ENCODE measurements at places on chromosomes 4 and X. TPM values are rescaled to one million over a fixed set of nuclear protein-coding genes. Genes with fewer than 3 reads are reported as not detected.

GRCh38 chrX:23136816-23137215, 137.1 kb downstream of the DDX53 start:
- no peak for DNase-seq

The PABPC1L2A gene
- not detected for total RNA-seq

DNA sequence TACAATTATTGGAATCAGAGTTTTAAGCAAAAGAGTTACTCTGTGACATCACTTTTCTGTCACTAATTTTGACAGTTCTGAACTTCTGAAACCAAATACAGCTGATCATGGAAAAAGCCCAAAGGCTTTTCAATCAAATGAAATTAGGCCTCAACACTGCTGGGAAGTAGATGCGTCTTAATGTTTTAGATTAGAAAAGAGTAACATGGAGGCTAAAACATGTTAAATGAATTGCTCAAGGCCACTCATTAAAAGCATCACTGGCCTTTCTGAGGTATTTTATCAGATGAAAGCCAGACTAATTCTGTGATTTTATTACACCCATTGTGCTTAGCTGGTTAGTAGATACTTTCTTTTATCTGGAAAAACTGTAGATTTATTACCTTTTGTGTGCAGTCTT, 672.6 kb downstream of the CENPC start:
- DNase-seq, result no peak

The SUPT20HL1 gene
- not detected for total RNA-seq

DNA sequence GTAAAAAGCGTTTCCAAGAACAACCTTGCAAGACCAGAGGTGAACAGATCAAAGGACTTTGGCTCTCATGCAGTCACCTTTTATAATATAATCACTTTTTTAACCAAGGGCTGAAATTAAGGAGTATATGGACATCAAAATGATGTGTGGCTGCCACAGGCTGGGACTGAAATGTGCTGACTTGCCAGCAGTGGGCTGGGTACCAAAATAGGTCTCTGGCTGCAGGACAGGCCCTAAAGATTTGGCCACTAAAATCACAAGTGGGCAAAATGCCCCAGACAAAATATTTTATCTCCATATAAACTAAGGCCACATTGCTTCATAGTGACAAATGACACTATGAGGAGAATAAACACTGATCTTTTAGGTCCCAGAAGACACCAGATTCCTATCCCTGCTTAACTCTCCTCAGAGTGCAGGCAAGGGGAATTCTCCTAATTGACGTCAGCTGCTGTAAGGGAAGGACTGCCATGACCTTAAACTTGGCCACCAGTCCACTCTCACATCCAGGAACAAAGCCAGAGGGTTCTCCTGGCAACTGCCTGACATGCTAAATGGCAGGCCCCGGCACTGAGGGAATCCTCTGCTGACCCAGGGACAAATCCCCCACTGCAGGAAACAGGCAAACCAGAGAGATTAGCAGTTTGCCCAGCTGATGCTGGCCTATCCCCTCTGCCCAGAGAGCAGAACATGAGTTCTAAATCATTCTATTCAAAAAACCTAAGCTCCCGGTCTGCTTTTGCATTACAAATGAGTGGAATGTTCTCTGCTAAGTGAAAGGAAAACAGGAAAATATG, 155.8 kb downstream of the PPP3CA start:
- DNase-seq, result peak; percentile 83

The IBSP gene
- total RNA-seq, result not detected

The PHOX2B gene
- total RNA-seq, result not detected

The POLN gene
- total RNA-seq, result not detected

DNA sequence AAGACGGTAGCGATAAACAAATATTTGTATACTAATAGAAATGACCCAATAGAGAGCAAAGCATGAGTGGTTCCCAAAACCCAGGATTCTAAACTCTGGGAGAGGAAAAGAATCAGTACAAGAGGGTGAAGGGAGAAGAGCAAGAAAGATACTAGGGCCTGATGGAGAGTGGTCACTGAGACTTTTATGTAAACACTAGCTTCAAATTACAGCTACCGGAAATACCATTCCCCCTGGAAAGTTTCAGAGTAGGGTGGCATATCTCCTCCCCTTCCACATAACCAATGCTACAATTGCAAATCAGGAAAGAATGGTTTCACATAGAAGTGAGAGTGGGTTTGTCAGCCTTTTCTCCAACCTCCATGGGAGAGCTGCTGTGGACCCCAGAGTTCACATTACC, 77.1 kb downstream of the EIF4E start:
- DNase-seq, result no peak

DNA sequence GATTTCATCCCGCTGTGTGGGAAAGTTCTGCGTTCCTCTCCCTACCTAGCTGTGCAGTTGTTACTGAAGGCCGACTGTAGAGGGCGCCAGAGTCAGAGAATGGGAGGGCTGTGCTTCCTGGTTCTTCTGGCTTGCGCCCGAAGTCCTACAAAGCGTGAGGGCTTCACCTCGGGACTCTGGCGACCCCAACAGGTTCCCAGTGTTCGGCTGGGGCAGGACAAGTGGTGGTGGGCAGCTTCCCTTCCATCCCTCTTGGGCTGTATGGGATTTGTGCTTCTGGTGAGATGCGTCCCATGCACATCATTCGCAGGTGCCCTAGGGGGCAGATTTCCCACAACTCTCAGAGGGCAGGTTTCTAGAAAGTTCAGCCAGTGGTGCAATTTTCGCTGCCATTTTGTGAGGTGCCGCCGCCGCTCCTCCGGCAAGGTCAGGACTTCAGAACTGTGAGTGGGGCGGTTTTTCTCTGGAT, 27.3 kb downstream of the CT45A1 start:
- peak; percentile 27 for DNase-seq

The ADH4 gene
- not detected for total RNA-seq

The TXK gene
- total RNA-seq, result not detected

DNA sequence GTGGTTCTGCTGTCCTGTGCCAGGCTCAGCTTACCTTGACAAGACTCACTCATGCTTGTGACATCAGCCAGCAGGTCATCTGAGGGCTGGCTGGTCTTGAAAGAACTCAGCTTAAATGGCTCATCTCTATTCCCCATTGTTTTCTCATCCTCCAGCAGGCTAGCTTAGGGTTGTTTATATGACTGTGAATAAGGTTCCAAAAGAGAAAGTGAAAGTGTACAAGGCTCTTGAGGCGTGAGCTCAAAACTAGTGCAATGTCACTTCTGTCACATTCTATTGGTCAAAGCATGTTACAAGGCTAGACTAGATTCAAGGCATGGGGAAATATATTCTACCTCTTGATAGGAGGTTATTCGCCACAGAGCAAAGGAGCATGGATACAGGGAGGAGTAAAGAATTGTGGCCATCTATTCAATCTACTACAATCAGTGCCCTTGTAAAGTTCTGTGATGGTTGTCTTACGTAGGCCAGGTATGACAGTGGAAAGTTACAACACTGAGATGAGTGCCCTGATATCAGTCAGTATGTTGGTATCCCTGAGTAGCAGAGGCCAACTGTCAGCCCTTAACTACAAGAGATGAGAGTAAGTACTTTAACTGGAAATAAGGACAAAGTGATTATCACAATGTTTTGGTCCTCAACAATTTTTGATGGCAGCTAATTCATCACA, 19.8 kb upstream of the TMLHE start:
- DNase-seq, result no peak

DNA sequence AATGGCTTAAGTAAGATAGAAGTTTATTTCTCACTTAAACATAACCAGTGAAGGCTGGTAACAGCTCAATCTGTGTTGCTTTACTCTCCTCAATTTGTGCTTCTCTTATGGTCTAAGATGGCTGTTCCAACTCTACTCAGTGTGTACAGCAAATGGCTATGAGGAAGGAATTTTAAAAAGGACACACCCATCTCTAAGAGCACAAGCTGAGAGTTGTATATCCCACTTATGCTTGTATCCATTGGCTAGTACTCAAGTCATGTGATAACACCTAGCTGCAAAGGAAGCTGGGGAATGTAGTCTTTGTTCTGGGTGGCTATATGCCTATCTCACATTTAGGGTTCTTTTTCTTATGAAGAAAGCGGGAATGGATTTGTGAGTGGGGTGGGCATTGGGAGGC, 63.3 kb downstream of the GPAT3 start:
- no peak for DNase-seq

DNA sequence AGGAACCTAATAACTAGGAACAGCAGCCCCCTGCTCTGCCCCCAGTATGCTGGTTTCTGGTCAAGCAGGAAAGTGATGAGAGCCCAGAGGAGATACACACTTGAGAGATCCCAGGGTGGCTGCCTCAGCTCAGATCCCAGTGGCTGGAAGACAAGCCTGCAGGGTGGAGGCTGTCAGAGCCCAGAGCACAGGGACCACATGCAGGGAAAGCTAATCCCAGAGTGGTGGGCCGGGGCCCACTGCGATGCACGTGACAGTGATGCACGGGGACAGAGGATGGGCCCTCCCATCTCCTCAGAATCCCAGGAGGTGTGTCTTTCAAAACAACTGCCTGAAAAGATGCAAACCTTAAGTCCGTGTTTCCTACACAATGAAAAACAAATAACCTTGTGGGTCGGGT, 29.1 kb upstream of the CRMP1 start:
- no peak for DNase-seq

The MAP7D2 gene
- 0.07 TPM for total RNA-seq

The SRPK3 gene
- total RNA-seq, result not detected

The PASD1 gene
- total RNA-seq, result not detected

The GPAT3 gene
- 0.16 TPM for total RNA-seq

DNA sequence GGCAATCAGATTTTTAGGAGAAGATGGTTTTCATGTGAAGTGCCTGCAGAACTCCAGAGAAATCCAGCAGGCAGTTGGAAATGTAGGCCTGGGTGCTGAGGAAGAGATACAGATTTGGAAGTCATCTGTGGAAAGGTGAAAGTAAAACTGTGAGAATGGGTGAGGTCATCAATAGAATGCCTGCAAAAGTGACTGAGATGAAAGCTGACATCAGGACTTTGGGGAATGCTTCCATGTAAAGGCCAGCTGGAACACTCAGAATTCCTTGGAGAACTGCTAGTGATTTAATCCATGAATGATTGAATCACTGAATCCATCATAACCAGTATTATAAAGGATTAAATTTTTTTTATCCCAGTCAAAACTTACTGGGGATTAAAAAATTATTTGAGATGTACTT, 124.5 kb upstream of the GIMD1 start:
- no peak for DNase-seq

GRCh38 chr4:6581566-6582121, 6.7 kb downstream of the MAN2B2 start:
- no peak for DNase-seq

DNA sequence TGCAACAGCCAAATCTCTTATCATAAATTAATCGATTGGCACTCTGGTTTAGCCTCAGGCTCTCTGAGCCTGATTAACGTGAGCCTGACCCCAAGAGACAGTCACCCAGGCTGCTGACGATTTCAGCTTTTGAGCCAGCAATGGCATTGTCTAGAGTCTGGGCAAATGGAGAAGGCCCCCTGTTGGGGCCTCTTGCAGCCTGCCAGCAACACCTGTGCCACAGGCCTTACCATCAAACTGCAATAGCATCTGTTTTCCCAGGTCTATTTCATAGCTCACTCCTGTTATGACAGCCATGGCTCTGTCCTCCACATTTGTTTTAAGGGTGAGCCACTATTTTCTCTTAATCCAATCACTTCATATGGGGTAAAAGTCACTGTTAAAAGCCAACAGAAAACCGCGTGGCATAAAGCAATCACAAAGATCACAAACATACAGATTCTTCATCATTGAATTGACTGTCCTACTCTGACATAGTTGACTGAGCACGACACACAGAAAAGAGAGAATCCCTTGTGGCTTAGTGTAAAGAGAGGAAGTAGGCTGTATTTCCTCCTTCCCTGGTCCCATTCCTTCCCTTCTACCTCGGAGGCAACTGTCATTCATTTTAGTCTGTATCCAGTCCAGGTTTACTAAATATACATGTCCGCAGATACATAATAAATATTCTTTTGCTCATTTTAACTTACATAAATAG, 47.8 kb downstream of the SLC9A7 start:
- DNase-seq, result no peak

The EVC2 gene
- total RNA-seq, result not detected

GRCh38 chr4:3355266-3355748, 62.5 kb downstream of the RGS12 start:
- DNase-seq, result no peak

DNA sequence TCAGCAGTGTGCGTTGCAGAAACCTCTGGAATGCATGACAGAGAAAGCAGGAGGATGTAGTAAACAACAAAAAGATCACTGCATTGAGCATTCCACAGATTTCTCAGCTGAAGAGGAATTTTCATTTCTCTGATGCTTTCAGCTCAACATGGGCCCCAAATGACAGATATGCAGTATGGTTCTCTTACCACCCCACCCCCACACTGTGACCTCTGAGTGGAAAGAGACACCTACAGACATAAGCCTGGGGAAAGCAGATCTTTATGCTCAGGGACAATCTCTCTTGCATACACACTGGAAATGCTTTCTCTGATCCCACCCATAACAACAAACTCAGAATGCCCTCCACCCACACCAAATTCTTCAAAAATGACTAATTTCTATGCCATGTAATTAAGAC, 983.7 kb upstream of the LCORL start:
- DNase-seq, result no peak

DNA sequence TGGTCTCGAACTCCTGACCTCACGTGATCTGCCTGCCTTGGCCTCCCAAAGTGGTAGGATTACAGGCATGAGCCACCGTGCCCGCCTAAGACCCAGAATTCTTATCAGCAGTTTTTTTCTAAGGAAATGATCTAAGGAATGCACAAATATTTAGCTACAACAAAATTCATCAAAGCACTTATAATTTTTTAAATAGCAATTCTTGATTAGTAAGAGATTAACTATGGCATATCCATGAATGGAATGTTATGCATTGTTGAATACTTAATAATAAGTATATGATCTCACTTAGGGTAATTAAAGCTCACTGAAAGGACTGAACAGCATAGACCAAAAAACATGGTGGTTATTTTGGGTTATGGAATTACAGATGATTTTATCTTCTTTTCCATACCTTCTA, 18.4 kb downstream of the CENPU start:
- no peak for DNase-seq

DNA sequence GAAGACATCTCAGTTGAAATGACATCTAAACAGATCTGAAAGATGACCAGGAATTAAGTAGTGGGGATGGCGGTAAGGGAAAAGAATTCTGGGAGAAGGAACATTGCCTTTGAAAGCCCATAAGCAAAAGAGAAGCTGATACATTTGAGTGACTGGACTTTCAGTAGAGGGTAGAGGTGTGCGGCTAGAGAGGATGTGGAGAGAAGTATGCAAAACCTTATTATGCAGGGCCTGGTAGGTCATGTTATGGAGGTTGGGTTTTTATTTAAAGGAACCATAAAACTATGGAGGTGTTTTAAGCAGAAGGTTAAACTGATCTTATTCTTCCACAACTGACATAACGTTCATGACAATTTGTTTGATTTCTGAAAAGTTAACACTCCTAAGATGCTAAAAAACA, 36.3 kb downstream of the RPS6KA3 start:
- DNase-seq, result no peak

Data from MG63 (cell line).